Fibroblast of skin of left quadriceps (primary cell): ENCODE measurements at places on chromosomes 3 and 15.

- no peak for DNase-seq
Observed at GRCh38 chr3:180829409-180830405, 82.8 kb upstream of the FXR1 start.

DNA sequence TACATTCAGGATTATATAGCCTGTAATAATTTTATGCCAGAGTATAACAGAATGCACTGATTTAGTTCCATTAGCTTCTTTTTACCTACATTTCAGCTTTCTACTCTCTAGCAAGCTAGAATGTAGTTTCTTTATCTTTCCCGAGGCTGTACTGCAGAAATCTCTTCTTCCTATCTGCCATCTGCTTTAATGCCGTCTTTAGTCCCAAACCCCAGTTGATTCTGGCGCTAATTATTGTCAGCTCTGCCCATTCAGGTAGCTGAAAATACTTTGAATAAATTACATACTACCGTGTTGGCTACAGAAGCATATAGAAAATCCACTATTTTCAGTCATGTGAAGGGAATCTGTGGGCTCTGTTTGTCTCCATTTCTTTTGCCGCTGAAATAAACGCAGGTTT, 706.7 kb downstream of the NTRK3 start:
- DNase-seq = no peak

GRCh38 chr3:79418855-79419621, 348.8 kb downstream of the ROBO1 start:
- DNase-seq = no peak

- DNase-seq = peak; percentile 8
Observed at GRCh38 chr3:27194861-27195483, 174.2 kb downstream of the NEK10 start.

DNA sequence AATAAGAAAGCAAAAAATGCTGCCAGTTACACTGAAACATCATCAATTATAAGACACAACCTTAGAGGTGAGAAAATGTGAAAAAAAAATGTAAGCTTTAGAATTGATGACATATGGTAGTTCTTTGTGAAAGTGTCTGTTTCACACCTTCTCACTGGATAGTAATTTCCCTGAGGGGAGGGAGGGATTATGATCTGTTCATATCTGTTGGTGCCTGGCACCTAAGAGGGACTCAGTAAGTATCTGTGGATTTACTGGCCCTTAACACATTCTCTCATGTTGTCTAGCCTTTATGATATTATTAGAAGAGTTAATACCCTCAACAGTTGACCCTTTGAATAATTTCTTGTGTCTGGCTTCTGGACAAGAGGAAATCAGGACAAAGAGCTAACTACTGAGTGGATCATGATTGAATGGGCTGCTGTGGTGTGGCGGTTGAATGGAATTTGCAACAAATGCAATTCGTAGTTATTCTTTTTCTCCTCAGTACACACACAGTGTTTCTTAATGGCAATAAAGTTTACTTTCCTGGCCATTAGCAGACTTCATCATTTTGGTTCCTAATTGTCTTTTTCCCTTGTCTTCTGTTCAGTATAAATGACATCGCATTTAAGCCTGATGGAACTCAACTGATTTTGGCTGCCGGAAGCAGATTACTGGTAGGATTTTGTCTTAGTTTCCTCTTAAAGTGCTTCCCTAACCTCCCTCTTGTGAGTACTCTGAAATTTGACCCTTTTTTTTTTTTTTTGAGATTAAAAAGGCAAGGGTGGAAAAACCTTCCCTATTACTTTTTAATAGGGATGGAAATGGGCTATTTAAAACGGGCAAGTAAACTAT, 9.5 kb downstream of the IFT122 start:
- no peak for DNase-seq

DNA sequence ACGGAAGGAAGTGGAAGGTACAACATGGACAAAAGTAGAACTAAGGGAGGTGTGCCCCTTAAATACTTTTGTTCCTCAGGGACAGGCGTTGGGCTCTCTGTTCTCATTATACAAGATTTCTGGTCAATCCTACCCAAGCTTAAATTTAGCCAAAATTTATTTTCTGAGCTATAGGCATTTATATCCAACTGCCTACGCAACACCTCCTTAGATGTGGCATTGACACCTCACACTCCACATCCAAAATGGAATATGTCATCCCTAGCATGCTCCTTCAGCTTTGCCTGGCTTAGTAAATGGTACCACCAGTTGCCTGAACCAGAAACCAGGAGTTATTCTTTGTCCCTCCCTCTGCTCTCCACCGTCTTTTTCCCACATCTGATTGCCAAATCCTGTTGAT, 26.2 kb downstream of the FANCD2OS start:
- DNase-seq = no peak

GRCh38 chr15:43896543-43896942, 69.7 kb downstream of the WDR76 start:
- DNase-seq = no peak

GRCh38 chr3:43087249-43087776, 18.6 kb downstream of the POMGNT2 start:
- no peak for DNase-seq

GRCh38 chr3:138389144-138389601, 40.8 kb downstream of the MRAS start:
- DNase-seq = no peak

DNA sequence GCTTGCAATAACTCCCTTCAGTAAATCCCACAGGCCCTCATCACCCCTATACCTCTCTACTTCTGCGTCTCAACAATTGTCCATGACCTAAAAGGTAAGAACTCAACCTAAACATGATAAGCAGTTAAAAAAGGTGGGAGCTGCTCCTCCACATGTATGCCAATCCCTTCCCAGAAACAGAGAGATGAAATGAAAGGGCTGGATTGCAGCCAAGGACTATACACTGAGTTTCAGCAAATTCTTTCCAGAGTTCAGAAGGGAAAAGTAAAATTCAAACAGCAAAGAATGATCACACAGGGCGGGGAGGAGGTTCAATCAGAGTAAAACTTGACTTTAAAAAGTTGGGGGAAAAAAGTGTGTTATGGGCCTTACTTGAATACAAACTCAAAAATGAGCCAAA, 27.5 kb downstream of the PLOD2 start:
- no peak for DNase-seq

- DNase-seq = no peak
Observed at GRCh38 chr3:142884531-142884930, 4.4 kb downstream of the PCOLCE2 start.

GRCh38 chr3:192917028-192917403, 640 bp downstream of the MB21D2 start:
- no peak for DNase-seq

- DNase-seq = no peak
Observed at GRCh38 chr3:127273206-127273605, 14.6 kb downstream of the PRR20G start.

DNA sequence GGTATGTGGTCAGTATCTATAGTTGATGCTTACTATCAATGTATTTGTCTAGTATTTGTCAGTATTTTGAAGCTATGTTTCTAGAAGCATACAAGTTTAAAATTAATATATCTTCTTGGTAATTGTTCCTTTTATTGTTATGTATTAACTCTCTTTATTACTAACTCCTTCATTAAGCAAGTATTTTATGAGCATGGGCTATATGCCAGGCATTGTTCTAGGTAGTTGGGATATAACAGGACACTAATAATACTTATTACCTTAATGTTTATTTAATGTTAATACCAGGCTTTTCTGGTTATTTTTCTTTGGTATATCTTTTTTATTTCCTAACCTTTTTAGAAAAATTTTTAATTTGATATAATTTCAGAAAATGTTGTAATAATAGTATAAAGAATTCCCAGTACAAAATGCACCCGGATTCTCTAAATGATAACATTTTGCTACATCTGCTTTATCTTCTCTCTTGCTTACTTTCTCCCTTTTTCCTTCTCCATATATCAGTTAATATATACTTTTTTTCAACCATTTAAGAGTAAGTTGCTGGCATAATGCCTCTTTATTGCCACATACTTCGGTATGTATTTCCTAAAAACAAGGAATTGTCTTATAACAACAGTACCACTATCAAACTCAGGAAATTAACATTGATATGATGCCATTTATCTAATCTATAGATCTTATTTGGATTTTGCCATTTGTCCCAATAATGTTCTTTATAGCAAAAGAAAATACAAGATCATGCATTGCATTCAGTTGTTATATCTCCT, 30.9 kb downstream of the LRRC49 start:
- no peak for DNase-seq

DNA sequence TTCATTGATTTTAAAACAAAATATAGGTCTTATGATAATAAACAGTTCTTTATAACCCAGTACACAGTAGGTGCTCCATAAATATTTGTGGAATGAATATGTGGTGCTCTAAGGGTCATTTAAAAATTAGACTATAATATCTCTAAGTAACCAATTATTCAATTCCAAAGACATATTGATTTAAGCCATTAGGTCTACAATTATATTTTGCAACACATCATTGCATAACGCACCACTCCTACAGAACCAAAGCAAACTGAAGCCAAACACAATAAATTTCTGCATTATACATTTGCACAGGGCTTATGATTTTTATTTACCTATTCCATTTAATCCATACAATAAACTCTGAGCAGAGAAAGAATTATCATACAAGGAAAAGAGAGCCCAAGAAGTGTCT, 104.3 kb downstream of the ABI3BP start:
- DNase-seq = no peak

- peak; percentile 13 for DNase-seq
Observed at GRCh38 chr3:140441006-140441405, 236.9 kb upstream of the TRIM42 start.

- DNase-seq = no peak
Observed at GRCh38 chr3:28564211-28564610, 215.6 kb upstream of the AZI2 start.

DNA sequence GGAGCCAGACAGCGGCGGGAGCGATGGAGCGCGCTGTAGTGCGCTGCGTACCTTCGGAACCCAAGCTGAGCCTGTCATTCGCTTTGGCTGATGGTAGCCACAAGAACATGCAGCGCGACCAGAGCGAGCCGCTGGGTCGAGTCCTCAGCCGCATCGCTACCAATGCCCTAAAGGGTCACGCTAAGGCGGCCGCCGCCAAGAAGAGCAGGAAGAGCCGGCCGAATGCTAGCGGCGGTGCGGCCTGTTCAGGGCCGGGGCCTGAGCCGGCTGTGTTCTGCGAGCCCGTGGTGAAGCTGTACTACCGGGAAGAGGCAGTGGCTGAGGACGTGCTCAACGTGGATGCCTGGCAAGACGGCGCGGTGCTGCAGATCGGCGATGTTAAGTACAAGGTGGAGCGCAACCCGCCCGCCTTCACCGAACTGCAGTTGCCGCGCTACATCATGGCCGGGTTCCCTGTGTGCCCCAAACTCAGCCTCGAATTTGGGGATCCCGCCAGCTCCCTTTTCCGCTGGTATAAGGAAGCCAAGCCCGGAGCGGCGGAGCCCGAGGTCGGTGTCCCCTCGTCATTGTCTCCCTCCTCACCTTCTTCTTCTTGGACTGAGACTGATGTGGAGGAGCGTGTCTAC, 498 bp downstream of the PDE12 start:
- DNase-seq = no peak

DNA sequence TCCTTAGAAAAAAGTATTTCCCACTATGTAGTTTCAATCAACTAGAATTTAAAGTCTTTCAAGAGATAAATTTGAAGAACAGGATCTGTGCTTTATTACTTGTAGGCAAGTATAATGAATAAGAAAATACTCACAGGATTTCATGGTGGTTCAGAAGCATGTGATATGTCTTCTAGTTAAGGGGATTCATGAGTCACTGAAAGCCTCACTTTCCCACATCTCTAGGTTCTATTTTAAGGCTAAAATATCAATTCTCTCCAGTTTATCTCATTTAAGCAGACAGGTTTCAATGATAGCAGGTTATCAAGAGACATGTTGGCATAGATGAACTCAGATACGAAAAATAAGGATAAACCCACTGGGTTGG, 437.8 kb upstream of the BCHE start:
- DNase-seq = no peak

- no peak for DNase-seq
Observed at GRCh38 chr15:62066663-62067447, at the start of gene C2CD4A. C2CD4A (plus strand) TSS chr15:62066977; CDS start chr15:62067614, 637 bp downstream.

- DNase-seq = no peak
Observed at GRCh38 chr15:27990521-27991515, 108.3 kb downstream of the OCA2 start.

DNA sequence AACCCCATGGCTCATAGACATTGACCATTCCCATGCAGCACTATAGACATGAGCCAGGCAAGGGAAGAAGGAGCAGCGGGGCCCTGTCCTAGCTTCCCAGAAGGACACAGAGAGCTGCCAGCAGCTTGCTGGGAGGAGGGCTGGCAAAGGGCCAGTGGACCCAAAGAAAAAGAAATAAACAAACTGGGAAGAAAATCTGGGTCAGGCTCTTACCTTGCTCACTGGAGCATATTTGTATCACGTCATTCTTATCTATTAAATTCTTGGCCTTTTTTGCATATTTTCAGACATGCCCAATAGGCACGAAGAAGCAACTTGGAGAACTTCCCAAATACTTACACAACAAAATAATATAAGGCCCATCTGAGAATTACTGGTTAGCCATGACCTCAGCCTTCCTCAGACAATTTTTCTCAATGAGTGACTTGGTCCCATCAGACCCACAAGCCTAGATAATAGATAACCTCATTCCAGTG, 28.4 kb downstream of the RASGRP1 start:
- peak; percentile 94 for DNase-seq

- DNase-seq = no peak
Observed at GRCh38 chr3:105905328-105905727, 36.5 kb upstream of the CBLB start.

- peak; percentile 70 for DNase-seq
Observed at GRCh38 chr15:78049691-78050440, 27.6 kb downstream of the TBC1D2B start.

- no peak for DNase-seq
Observed at GRCh38 chr15:68614286-68615035, 35.7 kb downstream of the CORO2B start.

- DNase-seq = no peak
Observed at GRCh38 chr3:52432691-52433141, 12.2 kb downstream of the SEMA3G start.

GRCh38 chr15:75738647-75739325, 26.1 kb upstream of the CSPG4 start:
- DNase-seq = peak; percentile 79

DNA sequence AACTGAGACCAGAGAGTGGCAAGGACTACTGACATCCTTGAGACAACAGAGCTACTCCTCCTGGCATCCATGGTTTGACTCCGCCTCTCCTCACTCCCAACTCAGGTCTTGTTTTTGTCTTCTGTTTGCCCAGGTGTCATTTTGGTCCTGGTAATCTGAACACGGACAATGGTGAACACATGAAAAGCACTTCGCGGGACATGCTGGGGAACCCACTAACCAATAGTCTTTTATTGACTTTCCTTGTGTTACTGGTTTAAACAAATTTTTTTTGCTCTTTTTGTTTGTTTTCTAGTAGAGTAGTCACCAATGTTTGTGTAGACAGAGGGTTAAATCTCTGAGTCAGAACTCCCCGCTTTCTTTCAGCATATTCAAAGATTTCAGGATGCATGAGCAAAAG, 38.4 kb downstream of the LARP6 start:
- no peak for DNase-seq

- no peak for DNase-seq
Observed at GRCh38 chr3:31255007-31255581, 277.6 kb upstream of the STT3B start.
